Activated CD4-positive, alpha-beta memory T cell treated with anti-CD3 and anti-CD28 coated beads for 36 hours (primary cell): ENCODE measurements at places on chromosomes 2 and 18.
A peak's percentile ranks its signal among the peaks of the same experiment; 100 is the strongest.

- no peak for DNase-seq
Measured at GRCh38 chr2:65098741-65099140, 31.2 kb downstream of the RAB1A start.

- DNase-seq: no peak
Measured at GRCh38 chr18:67199993-67200617, 316.4 kb downstream of the DSEL start.

- no peak for DNase-seq
Measured at GRCh38 chr2:158635961-158636601, 159.0 kb upstream of the DAPL1 start.

DNA sequence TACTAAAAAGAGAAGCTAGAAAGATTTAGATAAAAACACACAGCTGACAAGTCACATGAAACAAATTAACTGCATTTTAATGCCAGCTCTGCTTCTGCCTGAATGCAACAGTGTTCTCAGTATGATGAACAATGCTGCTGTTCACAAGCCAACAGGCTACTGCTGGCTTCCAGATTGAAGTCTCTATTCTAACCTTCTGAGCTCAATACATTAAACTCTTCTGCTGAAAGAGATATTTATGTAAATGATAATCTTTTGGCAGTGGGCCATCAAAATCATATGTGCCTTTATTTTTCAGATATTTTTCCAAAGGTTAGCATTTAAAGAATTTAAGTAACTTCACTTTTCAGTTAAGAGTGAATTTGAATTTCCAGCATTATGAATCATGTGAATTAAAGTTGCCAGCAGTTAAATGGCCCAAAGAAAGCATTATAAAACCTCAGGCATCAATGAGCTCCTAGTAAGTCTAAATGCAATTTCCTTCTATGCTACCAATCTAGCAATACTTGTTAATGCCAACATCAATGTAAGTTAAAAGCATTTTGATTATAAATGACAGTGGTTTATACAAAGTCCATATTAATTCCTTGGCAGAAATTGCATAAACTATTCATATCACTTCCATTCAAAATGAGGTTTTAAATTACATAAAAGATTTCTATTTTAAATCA is 72.4 kb downstream of the ID2 start:
- no peak for DNase-seq

DNA sequence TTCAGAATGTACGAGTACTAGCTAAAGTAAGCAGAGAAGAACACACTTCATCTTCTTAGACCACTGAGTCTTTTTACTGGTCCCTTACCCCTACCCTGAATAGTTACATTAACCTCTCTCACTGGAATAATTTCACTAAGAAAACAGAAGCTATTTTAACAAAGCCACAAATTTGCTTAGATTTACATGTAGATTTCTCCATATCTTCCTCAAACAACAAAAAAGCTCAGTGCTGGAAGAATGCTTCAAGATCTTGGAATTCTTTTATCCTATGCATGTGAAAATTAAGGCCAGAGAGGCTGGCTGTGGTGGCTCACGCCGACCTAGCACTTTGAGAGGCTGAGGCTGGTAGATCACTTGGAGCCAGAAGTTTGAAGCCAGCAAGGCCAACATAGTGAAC is 35.2 kb downstream of the MOGAT1 start:
- no peak for DNase-seq

DNA sequence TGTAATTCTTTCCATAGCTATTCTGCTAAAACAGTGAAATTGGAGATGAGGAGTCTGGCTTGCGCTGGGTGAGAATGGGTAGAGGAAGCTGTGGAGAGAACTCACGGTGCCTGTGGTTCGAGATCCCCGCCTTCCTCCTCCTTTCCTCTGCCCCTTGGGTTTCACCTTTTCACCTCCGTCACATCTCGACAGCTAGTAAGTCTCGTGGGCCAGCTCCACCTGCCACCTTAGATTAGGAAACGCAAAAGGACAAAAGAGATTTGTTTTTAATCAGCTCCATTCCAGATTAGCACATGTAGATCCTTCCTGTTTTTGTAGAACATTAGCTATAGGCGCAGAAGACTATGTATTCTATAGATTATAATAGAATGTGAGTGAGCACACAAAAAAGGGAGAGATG is 20.6 kb downstream of the TRIB2 start:
- DNase-seq: no peak

DNA sequence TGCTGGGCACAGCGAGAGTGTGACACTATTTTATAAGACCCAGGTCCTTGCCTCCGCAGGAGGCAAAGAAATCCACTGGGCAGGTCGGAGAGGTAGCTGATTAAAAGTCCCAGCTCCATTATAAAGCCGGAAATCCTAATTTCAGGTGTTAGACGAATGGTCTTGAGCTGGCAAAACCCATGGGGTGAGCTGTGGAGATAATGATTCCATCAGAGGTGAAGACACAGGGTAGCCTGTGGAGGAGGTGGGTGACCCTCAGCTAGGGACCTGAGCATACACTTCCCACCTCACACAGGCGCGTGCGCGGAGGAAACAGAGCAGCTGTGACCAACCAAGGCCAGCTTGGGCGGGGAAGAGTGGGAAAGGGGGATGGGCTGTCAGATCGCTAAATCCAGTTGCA is 201.7 kb upstream of the CXCR4 start:
- no peak for DNase-seq

DNA sequence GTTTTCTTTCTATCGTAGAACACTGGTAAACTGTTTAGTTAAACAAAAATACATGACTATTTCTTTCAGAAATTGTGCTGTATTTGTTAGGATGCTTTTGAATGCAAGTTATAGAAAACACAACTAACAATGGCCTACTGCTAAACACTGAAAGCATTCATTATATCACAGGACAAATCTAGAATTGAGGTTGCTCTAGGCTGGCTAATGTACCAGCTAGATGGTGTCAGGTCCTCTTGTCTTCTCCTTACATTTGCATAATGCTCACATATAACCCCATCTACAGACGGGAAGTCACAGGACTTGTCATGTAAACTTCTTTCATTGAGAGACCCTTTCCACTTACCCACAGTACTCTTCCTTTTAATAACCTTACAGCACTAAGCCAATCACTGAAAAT is 586.8 kb downstream of the DSC3 start:
- DNase-seq: no peak

- DNase-seq: no peak
Measured at GRCh38 chr2:211103989-211104388, 547.6 kb downstream of the CPS1 start.

GRCh38 chr2:121855510-121855909 is 100.1 kb downstream of the TSN start:
- no peak for DNase-seq

DNA sequence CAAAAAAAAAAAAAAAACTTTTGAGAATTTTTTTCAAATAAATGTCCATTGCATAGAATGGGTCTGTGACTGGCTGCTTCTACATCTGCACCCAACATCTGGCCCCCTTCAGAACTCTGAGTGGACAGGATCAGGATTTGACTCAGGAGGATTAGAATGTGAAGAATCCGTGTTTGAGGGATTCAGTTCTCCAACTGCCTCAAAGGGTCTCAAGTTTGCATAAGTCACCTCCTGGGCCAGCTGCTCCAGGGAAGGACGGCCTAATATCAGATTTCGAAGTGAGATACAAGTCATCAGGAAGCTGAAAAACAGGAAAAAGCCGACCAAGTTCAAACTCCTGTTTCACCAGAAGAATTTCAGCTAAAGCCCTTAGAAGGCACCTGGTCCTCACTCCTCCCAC is 10.9 kb downstream of the MAT2A start:
- no peak for DNase-seq

DNA sequence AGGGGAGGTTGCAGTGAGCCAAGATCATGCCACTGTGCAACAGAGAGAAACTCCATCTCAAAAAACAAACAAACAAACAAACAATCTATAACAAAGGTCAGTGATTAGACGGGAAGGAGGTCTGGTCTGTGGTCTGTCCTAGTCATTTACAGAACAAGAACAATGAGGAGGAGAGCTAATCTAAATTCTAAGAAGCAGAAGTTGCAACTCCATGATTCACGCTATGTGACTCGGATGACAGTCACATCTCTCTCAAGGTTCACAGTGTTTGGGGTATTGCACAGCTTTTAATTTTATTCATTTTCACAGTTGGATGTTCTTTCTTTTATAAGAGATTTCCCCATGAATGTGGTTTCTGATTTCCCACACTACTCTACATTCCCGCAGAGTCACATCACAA is 218.7 kb upstream of the PIEZO2 start:
- DNase-seq: no peak

- DNase-seq: no peak
Measured at GRCh38 chr2:135743860-135744259, 2.2 kb downstream of the UBXN4 start.

GRCh38 chr2:168594778-168595177 is 138.7 kb downstream of the CERS6 start:
- no peak for DNase-seq

GRCh38 chr18:5961097-5961827 is 65.9 kb upstream of the TMEM200C start:
- DNase-seq: no peak

GRCh38 chr2:224165901-224166319 is 126.8 kb upstream of the SERPINE2 start:
- no peak for DNase-seq

- DNase-seq: peak; percentile 63
Measured at GRCh38 chr2:105796131-105796638, 51.5 kb downstream of the NCK2 start.

DNA sequence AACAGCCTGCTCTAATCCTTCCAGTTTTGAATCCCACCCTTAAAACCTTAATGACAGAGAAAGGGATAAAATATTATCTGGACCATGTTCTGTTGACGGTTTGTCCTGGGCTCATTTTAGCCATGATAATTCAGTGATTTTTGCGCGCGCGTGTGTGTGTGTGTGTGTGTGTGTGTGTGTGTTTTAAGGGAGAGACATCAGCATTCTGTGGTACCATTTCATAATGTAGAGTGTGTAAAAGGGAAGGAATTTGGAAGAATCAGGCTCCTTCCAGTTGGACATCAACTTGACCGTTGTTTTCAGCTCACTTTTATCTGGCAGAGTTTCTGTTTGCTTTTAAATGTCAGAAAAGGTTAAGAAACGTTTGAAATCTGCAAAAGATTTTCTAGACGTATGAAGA is 535.5 kb downstream of the TNS1 start:
- DNase-seq: no peak
